ENCODE measurements at places on chromosomes 7 and 10.

- DNase-seq = no peak
Observed at GRCh38 chr7:155489158-155489840, 31.4 kb downstream of the EN2 start.

GRCh38 chr7:7323921-7324320, 141.6 kb downstream of the C1GALT1 start:
- DNase-seq = no peak

GRCh38 chr10:9745158-9745557, 1272.5 kb upstream of the CELF2 start:
- DNase-seq = no peak

- DNase-seq = no peak
Observed at GRCh38 chr10:97849103-97849686, 448 bp upstream of the GOLGA7B start.

GRCh38 chr10:79393221-79393923, 46.1 kb downstream of the PPIF start:
- DNase-seq = no peak
